SK-MEL-5 (cell line): ENCODE measurements at places on chromosomes 13 and 19.

DNA sequence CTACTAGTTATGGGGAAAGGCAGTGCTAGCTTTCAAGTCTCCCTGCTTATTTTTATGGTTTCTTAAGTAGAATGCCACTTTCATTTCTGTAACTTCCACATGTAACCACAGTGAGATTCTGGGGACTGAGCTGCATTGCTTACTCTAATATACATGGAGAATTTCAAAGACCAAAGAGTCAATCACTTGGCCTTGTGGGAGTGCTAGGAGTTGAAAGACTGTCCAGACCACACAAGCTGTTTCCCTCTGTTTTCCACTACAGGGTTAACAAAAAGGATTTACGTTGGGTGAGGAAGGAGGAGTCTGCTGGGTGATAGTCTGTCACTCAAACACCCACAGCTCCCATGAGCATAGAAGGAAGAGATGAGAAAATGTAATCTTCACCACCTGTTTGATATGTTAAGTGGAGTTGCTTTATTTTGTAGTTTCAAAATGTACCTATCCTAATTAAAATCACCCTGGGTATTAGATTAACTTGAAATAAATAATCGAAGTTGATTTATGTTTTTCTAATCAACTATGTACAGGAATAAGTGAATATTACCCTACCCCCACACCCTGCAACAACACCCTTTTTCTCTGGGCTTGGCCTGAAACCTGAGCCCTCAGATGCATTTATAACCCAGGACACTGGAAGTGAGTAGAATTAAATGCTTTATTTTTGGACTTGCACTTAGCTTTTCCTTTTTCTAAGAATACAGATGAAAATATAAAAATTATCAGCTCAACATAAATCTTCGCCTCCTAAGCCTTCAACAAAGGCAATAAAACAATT, 225.8 kb upstream of the SLC10A2 start:
- no peak for DNase-seq

DNA sequence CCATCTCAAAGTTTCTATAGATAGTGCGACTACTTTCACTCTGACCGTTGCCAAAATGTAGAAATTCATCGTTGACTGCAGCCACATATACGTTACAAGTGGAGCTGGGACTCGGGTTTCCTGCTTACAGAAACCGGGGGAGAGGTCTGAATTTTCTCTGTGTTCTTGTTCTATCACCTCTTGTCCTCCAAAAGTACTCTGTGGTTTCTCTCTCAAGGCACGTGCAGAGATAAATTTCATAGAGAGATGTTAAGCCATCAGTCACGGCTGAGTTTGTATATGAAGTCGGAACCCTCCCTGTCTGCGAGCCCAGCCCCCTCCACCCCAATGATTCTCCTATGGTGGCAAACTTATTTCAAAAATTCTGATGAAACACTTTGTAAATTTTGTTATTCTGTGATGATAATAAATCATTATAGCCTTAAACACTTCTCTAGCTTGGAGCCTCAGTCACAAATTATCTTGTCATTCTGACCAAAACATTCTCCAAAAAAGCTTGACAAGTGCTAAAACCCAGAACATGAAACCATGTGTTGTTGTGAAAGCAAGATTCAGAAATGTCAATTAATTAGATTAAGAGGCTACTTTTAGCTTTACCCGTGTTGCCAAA, 87.5 kb downstream of the TSHZ3 start:
- no peak for DNase-seq

DNA sequence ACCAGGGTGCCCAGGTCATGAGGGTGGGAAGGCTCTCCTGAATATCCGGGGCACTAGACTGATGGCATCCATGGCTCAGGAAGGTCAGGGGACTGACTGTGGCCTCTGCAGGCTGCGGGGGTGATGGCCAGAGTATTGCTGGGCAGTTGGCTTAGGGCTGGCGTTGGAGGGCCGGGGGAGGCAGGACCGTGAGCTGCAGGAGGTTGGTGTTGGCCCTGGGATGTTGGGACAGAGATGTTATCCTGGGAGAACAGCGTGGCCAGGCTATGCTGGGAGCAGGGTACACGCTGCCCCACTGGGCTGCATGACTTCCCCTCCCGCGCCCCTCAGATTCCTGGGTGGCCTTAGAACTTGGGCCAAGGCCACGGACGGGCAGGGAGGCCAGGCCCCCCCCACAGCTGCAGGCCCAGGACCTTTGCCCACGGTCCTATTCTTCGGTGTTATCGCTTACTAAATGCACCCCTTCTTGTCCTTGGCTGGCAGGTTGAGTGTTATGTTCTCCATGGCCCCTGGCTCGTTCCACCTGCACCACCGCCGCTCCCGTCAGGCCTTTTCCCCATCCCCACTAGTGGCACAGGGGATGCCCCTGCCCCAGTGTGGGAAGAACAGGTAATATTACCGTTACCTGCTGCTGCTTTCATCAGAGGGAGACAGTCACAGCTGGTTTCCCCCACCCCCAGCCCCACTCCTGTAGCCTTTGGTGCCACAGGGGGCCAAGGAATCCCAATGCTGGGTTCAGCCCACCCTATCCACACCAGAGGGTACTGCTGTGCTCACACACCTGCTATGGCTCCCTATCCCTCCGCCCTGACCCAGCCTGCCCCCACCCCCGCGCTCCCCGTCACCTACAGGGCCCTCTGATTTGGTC, 3.2 kb upstream of the ISYNA1 start:
- DNase-seq, result no peak

GRCh38 chr13:69618838-69619237, 488.8 kb upstream of the ATXN8OS start:
- no peak for DNase-seq

DNA sequence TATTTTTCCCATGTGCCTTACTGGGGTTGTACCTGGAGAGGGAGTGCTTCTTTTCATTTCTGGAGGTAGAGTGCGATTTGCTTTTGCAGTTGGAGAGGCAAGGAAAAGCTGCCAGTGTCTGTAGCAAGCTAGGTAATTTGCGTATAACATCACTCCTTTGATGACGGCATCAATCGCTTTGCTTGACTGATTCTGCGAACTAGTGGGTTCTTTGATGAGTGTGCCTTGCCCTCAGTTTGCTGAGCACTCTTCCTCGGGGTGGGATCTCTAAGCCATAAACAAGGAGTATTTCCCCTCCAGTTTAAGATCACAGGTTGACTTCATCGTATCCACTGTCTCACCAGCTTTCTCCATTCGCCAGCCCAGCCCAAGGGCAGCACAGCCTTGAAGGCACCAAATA, 344.5 kb downstream of the KCNRG start:
- no peak for DNase-seq

GRCh38 chr19:36093687-36094086, 17.3 kb upstream of the OVOL3 start:
- no peak for DNase-seq

- no peak for DNase-seq
These were observed 729.0 kb downstream of the PCDH9 start for GRCh38 chr13:66501181-66501580.

DNA sequence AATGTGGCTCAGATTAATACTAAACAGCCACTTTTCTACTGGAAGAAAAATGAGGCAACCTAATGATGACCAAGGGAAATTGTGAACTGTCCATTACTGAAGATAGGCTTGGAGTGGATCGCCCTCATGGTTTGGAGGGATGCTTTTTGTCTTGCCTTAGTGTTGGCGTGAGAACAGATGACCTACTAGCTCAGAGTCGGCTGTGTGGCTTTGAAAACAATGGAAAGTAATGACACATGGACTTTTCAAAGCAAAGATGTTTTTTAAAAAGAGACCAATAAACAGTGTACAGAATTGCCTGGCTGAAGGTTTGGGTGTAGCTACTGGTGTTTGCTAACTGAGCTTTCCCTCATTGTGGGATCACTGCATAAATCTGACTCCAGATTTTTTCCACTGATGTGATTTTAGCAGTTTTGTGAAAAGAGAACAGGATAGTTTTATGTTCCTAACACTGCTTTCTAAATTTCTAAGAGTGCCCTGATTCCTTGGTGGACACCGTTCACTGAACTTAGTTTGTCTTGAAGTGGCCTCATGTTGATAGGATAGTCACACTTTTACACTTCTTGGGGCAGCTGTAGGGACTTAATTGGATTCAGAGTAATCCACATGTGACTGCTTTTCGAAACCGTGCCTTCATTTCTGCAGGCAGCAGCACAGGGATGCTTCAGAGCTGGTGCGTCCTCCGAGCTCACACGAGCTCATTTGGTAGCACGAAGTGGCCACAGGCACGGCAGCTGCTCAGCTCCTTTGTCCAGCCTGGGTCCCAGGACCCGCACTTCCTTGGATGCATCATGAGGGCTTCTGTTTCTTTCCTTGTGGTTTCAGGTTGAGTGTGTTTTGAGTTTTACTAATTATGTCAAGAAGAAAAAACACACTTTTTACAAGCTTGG, 4.3 kb downstream of the CEBPG start:
- no peak for DNase-seq

DNA sequence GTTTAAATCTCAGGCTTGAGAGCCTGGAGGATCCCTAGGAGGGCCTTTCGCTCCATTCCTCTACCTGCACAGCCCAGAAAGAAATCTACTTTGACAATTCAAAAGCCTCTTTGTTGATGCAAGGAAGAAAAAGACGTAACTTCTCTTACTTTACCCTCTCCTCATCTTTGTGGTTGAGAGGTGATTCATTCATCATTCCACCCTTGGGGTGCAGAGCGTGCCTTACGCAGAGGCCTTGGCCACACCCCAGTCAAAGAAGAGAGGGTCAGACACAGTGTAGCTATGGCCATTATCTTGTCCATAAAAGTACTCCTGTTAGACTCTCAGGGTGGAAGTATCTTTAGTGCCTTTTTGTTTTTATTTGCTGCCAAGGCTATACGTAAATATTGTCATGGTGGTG, 184.0 kb downstream of the IRS2 start:
- DNase-seq, result no peak

DNA sequence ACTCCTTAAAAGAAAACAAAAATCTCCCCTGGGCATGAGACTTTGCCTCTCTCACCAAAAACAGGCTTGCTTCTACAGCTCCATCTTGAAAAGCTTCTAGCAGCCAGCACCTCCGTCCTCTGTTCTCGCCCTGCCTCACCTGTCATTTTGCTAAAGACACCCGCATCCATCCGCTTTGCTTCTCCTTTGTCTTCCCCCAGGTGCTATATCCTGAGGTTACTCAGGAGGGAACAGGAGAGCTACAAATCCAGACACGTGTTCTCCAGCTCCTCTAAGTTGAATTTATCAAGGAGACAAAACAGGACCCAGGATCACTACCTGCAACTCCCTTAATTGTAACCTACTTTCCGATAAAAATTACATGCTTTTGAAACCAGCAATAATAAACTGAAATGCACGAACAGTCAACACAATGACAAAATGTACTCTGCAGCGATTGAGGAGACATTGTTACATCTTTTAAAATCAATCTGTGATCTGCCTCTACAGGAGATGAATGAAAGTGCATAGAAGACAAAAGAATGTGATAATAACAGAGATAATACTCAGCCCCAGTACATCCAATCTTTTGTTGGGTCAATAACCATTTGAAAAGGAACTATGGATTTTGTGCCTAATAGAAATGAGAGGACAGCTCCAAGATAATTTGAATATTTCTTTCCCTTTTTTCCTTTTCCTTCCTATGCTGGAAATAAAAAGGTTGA, 221.2 kb downstream of the DCLK1 start:
- DNase-seq, result no peak

- no peak for DNase-seq
These were observed 171.8 kb upstream of the UBL3 start for GRCh38 chr13:30022256-30022655.

DNA sequence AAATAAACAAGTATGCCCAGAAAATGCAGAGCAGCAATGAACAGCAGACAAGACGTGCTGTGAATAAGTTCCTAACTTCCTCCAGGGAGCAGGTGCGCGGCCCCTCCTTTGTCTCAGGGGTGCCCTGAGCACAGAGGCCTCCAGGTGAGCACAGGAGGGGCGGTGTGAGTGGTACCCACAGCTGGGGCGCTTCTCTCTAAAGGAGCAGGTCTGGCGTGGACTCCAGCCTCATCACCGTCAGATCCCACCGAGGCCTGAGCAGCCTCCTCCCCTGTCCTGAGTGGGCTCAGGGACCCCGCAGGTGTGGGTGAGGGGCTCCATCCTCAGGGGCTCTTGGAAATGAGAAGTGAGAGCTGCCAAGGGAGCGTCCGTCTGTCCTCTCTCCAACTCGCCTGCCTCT, 3.2 kb downstream of the LILRA5 start:
- DNase-seq, result no peak

DNA sequence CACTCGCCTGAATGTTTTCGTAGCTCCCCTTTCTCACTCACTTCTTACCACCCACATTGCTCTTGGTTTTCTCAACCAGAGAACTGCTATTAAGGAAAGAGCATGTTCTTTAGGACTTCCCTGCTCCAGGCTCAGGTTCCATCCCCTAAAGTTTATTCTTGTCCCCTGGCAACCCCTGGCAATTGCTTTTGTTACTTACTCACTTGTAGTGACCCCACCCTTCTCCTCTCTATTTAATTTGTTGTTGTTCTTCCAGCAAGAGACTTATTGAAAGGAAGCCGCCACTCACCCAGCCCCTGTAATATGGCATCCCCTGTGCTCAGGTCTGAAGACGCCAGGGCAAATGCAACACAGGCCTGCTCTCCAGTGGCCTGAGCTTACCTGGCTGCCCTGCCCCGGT, 233.7 kb upstream of the SOX21 start:
- DNase-seq, result no peak

DNA sequence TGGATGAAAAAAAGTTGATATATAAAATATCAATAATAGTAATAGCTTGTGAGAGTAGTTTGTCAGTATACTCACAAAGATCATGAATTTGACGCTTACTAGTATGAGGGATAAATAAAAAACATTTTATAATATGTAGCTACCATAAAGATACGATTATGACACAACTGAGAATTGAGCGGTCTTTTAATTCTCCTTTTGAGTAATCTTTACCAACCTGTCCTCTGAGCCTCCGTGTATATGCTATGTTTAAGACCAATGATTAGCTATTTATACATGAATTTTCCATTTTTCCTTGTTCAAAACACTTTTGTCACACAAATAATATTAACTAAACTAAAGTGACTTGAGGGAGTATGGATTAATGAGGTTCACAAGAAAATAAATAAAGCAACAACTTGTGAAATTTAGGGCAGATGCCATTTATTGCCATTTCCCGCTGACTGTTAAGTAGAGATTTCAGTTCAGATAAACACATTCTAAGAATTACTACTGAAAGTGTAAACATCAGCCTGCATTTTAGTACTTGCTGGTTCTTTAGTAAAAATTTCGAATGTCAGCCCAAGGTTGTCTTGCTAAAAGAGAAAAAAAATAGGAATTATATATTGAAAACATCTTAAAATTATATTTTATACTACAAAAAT, 6.2 kb upstream of the IRS2 start:
- no peak for DNase-seq

DNA sequence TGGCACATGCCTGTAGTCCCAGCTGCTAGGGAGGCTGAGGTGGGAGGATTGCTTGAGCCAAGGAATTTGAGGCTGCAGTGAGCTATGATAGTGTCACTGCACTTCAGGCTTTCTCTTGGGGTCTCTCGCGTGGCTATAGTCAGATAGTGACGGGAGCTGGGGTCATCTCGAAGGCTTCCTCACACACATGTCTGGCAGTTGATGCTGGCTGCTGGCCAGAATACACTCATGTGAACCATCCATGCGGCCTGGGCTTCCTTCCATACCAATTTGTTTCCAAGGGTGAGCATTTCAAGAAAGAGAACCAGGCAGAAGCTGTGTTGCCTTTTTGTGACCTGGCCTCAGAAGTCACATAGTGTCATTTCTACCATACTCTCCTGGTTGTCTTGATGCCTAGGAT, 26.4 kb downstream of the LEUTX start:
- DNase-seq, result no peak
